ENCODE measurements at places on chromosomes 4 and X.

DNA sequence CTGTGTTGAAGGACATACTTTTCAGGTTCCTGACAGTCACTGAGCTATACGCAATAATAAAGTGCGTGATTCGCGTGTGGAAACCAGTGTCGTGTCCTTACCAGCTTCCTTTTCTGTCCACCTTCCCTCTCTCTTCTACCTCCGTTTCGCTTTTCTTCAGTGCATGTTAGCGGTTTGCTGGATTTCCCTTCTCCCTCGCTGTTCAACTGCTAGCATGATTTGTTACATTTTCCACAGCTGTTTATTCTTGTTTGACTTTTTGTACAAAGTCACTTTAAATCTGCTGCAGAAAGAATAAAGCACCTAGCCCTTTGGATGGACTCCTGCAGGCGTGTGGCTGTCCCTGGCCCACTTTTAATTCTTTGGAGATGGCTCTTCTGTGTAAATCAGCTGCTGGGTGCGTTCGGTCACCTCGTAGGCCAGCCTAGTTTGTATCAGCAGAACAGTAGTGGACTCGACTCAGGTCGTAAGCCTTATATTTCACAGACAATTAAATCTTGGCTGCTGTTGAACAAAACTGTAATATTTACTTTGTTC lies 8.9 kb upstream of the HAND2 start:
- DNase-seq: no peak

GRCh38 chrX:115582616-115583495 lies 21.9 kb downstream of the PLS3 start:
- DNase-seq: no peak

DNA sequence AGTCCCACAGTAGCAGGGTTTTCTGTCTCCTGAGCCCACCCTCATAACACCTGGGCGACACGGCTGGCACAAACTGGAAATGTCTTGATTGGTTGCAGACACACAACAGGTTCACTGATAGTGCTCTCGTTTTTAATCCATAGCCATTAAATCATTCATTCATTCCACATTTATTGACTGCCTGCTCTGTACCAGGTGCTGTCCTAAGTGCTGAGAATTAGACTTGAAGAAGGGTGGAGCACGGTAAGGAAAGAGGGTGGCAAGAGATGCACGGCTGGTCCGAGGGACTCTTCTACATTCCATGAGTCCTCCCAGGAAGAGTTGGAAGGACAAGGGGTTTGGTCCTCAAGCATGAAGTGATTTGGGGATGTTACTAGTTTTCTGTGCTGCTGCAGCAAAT lies 100.0 kb downstream of the RELL1 start:
- no peak for DNase-seq

DNA sequence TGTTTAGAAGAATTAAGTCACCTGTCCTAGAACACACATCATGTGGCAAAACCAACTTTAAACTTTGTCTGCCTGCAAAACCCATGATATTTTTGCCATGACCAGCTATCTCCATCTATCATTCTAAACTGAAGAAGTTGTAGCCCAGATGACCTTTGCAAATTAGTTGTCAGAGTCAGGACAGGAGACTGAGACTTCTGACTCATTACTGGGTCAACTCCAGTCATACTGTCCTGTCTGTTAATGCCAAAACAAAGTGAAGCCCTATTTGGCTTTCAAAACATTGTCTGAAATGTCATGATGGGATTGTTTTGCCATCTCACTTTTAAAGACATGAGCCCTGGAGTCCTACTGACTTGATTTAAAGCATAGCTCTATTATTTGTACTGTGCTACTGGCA lies 365.7 kb upstream of the CPEB2 start:
- DNase-seq: no peak

DNA sequence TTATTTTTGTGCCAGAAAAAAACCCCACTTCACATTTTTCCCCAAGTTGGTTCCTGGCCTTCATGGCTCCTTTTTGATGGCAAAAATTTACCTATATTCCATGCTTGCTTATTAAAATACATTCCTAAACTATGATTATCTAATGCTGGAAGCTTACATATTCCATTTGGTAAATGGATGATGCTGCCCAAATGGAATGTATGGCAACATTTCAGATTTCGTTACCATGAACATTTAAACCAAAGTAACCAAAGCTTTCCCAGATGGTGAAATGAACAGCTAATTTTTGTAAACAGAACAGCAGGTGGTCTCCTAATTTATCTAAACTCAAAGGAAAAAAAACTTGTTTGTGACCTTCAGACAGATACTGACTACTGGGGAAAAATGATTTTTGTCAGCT lies 110.8 kb upstream of the TEX13A start:
- DNase-seq: no peak

All from NCI-H460 (cell line).